ENCODE measurements at places on chromosomes 5 and 9. TPM values are rescaled to one million over a fixed set of nuclear protein-coding genes. Genes with fewer than 3 reads are reported as not detected.

CATSPER3 gene
- total RNA-seq = not detected

DNA sequence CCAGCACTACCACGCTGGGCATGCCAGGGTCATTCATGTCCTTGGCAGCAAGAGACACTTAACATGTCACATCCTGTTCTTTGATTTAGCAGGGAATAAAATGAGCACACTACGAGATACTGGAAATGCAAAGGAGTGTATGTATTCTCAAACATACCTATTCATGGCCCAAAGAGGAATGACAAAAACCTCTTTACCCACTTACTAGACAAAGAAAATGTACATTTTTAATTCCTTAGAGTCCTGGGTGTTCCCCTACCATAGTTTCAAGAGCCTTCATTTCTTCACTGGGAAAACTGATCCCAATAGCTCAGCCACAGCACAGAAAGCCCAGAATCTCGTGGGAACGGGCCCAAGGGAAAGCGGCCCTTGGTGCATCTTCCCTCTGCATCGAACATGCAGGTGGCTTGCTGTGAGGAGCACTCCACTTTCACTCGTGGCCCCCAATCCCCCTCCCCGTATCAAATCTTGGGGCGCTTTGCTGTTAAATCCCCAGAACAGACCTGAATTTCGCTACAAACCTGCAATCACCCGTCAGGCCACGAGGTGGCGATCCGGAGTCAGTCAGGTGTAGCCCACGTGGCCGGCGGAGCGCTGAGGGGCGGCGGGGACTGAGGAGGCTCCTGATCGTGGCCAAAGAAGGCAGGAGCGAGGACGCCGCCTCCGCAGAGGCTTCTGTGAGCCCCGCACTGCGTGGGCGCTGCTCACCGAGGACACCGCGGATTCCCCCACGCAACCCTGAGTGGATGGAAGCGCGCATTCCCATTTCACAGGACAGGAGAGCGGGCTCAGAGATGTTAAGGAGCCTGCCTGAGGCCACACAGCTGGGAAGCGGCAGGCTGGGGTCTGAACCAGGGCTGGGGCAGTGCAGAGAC, 91.4 kb downstream of the LMX1B start:
- peak; percentile 59 for DNase-seq

DNA sequence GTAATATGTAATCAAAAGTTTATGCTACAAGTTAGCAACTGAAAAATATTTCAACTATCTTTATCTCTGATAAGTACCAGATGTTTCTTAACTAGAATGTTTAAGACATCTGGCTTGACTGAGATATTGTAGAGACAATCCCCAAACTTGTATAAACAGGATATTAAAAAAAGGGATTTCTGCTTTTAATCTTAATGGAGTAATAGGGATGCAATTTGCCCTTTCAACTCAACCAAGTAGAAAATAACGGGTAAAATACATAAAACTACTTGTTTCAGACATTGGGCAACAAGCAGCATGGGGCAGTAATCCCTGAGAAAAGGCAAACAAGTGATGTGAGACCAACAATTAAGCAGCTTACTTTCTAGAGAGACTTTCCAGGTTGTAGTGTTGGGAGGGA, 9.4 kb upstream of the ADAMTS12 start:
- DNase-seq = peak; percentile 94

DNA sequence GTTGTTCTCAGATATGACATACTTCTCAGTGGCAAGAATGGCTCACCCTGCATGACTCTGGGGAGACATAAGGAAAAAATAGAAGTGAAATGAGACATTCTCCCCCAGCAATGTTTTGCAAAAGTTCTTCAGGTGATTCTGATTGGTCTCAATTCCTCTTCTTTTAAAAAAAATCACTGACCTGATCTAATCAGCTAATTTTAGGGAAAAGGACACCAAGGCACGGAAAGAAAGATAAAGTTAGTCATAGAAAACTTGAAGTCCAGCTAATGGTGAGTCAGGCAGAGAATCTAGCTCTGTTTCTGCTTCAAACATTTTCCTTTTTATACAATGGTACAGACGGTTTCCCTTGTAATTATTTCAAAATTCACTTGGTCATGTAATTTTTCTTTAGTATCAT, 1018.9 kb upstream of the ARRDC3 start:
- DNase-seq = no peak

DNA sequence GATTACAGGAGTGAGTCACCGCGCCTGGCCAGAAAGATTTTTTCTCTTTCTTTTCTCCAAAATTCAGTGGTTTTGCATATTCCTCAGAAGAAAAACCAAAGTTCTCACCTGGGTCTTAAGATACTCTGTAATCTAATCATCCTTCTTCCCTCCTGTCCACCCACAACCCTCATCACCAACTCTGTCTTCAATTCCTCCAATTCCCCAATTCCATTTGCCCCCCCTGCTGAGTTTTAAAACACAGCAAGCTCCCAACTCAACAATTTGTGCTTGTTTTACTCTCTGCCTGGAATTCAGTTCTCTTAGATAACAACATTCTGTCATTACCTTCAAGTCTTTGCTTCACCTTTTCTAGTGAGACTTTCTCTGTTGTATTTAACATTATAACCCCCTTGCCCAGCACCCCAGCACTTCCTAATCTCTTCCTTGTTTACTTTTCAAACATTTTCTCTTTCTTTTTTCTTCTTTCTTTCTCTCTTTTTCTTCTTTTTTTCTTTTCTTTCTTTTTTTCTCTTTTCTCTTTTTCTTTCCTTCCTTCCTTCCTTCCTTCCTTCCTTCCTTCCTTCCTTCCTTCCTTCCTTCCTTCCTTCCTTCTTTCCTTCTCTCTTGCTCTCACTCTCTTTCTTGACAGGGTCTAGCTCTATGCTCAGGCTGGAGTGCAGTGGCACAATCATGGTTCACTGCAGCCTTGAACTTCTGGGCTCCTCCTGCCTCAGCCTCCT, 7.8 kb downstream of the TEX48 start:
- no peak for DNase-seq

- no peak for DNase-seq
Measured at GRCh38 chr5:60274747-60275146, 381.2 kb upstream of the PDE4D start.

DNA sequence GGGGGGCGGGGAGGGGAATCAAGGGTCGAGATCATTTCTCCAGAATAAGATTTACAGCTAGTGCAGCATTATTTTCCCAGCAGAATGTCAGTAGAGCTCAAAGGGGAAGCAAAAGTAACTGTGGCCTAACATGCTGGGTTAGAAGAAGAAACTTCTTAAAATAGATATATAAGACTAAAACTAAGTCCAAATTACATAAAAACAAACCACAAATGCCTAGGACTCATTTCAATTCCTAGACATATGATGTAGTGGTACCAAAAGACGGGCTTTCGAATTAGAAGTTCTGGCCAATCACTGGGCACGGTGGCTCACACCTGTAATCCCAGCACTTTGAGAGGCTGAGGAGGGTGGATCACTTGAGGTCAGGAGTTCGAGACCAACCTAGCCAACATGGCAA, 20.8 kb upstream of the MELK start:
- no peak for DNase-seq

GRCh38 chr5:43753069-43753468, 150.1 kb downstream of the NNT start:
- DNase-seq = no peak

GRCh38 chr5:30650311-30650710, 543.2 kb upstream of the CDH6 start:
- DNase-seq = no peak

DNA sequence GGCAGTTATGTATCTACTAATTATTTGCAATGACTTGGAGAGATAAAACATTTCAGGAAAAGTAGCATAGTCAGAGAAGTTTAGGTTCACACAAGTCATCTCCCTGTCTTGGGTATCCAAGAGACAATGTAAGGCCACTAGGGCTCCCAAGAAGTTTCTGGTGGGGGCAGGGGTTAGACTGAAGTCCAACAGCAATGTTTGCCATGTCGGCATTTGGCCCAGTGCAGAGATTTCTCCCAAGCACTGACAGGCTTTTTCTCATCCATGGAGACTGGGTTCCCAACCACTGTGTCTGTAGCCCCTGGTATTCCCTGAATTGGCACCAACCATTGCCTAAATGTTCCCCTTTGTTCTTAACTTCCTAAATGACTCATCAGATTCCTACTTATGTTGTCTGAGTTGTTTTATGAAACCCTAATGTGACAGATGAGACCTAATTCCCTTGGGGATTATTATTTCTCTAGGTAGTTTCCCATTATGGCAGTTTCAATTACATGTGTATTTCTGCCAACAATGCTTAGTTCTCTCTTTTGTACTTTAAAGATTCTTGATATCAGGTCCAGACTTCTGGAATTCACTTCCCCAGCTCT, 103.6 kb upstream of the EGFLAM start:
- no peak for DNase-seq

- no peak for DNase-seq
Measured at GRCh38 chr9:36030871-36031270, 5.8 kb upstream of the RECK start.

DNA sequence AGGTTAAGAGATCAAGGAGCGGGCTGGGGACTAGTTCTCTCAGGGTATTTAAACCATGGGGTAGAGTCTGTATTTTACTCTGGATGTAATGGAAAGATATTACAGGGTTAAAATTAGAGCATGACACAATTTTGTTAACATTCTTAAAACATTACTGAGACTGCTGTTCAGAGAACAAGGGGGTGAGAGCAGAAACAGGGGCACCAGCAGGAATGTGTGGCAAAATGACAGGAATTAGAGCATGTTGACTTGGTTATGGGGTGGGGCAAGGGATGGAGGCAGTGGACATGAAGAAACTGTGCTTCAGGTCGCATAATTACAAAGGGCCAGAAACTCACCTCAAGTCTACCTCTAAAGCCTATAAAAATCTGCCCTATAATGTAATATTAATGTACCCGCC, 75.0 kb downstream of the TMEM232 start:
- DNase-seq = peak; percentile 19

GRCh38 chr9:15310107-15310850, 3.3 kb upstream of the TTC39B start:
- no peak for DNase-seq

- no peak for DNase-seq
Measured at GRCh38 chr9:34536685-34537084, 13.9 kb upstream of the ENHO start.

- DNase-seq = peak; percentile 88
Measured at GRCh38 chr5:55636177-55636576, 75.9 kb downstream of the SLC38A9 start.

DNA sequence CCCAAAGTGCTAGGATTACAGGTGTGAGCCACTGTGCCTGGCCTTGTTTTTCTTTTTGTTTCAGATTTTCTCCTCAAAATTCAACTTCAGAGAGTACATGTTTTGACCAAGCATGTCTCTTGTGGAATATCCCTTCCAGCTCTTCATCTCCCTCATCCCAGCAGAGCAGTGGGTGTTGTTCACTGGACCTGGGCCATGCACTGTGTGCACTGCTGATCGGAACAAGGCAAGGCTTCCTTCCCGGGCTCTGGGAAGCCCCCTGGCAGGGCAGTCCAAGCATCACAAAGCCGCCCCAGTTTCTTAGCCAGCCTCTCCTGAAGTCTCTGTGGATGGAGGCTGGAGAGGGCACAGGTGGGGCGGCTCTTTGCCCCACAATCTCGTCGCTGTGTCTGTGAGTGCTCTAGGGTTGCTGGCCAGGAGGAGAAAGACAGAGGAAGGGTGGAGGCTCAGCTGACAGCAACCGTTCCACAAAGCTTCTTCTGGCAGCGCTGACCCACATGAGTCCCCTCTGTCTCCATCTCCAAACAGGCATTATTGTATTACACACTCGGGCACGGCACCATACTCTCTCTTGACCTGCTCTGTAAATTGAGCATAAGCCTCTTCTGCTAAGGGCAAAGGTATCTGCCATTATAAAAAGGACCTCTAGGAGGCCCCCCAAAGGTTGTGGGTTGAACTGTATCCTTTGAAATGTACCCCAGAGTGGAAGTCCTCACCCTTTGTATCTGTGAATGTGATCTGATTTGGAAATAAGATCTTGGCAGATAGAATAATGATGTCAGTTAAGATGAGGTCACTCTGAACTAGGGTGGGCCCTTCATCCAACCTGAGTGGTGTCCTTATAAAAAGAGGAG, 89.6 kb downstream of the TARS1 start:
- no peak for DNase-seq

GRCh38 chr9:35994959-35995358, 37.0 kb upstream of the OR2S2 start:
- no peak for DNase-seq

DNA sequence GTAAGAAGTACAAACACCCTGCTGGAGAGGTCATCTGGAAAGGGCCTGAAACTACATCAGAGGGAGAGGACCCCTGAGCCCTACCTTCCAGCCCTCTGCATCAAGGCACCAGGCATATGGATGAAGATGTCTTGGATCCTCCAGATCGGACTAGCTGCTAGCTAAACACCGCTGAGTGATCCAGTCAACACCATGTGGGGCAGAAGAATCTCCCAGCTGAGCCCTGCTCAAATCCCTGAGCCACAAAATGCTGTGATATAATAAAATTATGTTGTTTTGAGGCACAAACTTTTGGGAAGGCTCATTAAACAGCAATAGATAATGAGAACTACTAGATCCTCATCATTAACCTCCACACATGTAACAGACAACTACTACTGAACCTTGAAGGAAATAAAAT, 155.2 kb downstream of the FRMD3 start:
- no peak for DNase-seq

GRCh38 chr9:71801826-71802225, 33.5 kb upstream of the CEMIP2 start:
- no peak for DNase-seq

DNA sequence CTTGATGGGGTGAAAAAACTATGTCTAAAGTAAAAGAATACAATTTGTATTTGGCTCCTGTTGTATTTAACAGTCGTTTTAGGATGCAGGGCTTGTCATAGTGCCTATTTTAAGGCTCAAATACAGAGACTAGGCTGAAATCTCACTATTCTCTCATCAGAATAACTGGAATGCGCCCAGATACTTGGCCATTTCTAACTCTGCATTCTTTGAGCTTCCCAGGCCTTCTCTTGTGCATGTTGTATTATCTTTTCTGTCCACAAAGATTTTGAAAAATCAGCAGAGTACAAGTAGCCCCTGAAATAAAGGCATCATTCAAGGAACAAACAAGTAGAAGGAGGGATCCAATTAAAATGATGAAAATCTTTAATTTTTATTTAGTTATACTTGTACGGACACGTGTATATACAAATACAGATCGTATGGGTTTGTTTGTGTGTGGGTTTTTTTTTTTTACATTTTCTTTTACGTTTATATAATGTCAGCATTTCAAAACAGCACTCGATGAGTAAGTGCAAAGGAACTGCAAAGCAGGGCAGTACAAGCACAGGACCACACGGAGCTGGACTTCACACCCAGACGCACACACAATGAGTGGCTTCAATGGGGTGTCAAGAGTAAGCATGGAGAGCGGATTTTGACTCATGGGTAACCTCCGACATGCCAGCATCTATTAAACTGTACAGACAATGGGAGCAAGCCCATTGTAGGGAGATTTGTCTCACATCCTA, 294.0 kb downstream of the EFNA5 start:
- peak; percentile 23 for DNase-seq

- DNase-seq = no peak
Measured at GRCh38 chr5:10460252-10460906, 18.7 kb downstream of the ROPN1L start.

DNA sequence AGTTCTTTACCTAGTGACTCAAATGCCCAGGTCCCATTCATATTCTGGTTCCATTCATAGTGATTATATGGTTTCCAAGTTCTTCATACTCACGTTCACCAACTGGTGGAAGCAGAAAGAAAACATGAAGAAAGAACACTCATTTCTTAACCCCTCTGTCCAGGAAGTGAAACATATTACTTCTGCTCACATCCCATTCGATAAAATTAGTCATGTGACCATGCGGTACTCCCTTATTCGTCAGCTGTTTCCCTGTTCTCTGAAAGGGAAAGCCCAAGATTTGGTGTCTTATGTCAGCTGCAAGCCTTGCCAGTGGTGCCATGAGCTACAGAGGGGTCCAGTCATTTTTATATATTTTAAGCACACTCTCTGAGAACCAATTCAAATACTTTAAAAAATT, 387.0 kb upstream of the DMAC1 start:
- no peak for DNase-seq
